ENCODE measurements at places on chromosomes 7 and 10.

- no peak for DNase-seq
These were observed 140.7 kb upstream of the AOAH start for GRCh38 chr7:36865019-36865418.

DNA sequence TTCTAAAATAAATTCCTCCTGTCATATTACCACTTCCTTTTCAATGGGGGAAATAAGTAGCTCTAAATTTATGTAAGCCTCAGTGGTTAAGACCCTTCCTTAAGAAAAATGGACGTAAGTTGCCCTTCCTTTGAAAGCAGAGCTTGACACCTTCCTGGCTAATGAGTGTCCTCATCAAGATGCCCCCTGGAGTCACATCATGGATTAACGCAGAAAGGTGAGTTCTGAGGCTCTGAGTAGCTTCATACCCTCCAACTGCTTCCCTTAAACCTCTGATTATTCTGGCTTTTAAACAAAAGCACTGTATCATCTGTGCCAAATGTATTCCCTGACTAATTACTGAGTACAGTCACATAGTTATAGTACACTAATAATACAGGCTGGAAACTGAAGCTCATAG lies 14.7 kb downstream of the KCTD7 start:
- DNase-seq, result no peak

- DNase-seq, result no peak
These were observed 9.6 kb upstream of the AGR3 start for GRCh38 chr7:16891338-16891737.

- no peak for DNase-seq
These were observed 42.4 kb downstream of the IL2RA start for GRCh38 chr10:6019796-6020195.

GRCh38 chr7:1120791-1121190 lies 32.9 kb downstream of the GPER1 start:
- DNase-seq, result peak; percentile 22

GRCh38 chr10:42868530-42868929 lies 85.9 kb downstream of the BMS1 start:
- DNase-seq, result no peak

DNA sequence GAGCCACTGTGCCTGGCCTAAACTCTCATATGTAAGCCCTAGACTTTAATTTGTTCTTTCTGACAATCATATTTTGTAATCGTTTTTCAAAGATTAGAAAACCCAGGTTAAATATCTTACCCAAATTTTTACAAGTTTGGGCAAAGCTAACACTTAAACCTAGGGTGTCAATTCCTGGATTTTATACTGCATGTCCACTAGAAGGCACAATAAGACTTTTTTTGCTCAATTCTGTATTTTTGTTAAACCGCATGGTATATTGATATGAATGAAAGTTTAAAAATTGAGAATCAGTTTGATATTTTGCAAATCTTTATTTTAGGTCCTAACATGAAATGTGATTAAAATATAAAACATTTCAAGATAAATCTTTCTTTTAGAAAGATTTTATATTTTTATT lies 29.3 kb downstream of the DYNC2I1 start:
- no peak for DNase-seq

- DNase-seq, result no peak
These were observed 42.5 kb downstream of the NOD1 start for GRCh38 chr7:30436046-30436445.

DNA sequence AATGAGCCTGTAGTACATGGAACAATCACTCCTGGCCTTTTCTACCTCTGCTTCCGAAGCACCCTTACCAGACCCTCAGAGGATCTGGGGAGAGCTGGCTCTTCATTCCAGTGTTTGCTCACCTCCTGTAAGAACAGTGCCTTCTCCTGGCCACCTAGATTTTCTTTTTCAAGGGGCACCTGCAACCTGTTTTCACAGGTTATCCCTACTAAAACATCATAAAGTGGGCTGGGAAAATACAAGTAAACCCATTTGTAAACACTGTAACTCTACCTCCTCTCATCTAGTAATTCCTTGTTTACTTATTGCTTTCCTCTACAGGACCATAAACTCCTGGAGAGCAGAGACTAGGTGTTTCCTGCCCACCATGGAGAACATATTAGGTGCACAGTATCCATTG lies 1.1 kb downstream of the PIK3AP1 start:
- DNase-seq, result no peak

DNA sequence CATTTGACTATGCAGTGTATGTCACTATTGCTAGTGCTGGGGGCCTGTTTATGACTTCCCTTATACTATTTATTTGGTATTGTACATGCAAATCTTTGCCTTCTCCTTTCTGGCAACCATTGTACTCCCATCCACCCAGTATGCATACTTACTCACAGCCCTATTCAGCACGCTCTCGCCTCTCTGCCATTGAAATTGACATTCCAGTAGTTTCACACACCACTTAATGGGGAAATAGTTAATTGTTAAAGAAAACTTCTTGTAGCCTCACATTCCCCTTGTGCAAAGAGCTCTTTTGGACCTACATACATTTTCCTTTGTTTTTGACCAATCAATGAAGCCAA lies 9.9 kb downstream of the CLDN12 start:
- DNase-seq, result no peak

- peak; percentile 48 for DNase-seq
These were observed 94.9 kb downstream of the LYZL2 start for GRCh38 chr10:30534465-30535144.

DNA sequence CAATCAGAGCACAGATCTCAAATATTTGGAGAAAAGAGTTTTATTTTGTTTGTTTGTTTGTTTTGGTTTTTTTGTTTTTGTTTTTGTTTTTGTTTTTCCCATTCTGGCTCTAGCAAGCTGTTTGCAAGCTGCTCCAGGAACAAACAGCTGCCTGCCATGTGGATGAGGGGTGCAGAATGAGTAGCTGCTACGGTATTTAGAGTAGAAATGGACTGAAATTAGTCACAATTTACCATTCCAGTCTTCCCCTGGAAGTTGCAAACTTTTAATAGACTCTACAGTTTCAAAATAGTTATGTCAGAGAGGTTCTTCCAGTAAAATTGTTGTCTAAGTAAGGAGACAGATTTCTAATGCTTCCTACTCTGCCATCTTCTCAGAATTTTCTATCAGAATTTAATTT lies 27.1 kb upstream of the TAS2R16 start:
- DNase-seq, result no peak

- no peak for DNase-seq
These were observed 35.5 kb downstream of the TMEM270 start for GRCh38 chr7:73896454-73896853.

DNA sequence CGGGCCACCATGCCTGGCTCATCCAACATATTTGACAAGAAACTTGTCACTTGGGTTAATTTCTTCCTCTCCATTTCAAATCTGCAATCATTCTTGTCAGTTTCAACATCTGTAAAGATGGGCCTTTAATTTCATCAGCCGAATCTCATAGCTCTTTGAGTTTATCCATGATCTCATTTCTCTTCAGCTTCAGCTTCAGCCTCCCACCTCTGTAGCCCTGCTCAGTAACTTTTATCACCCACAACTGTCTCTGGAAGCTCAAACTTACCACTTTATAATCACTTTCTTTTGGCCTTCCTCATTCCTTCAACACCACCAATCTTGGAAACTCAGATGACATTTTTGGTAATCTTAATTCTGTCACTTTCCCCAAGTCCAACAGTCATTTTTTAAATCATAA lies 83.2 kb downstream of the CPED1 start:
- DNase-seq, result no peak

GRCh38 chr10:29026065-29026797 lies 262.6 kb upstream of the LYZL1 start:
- DNase-seq, result no peak

DNA sequence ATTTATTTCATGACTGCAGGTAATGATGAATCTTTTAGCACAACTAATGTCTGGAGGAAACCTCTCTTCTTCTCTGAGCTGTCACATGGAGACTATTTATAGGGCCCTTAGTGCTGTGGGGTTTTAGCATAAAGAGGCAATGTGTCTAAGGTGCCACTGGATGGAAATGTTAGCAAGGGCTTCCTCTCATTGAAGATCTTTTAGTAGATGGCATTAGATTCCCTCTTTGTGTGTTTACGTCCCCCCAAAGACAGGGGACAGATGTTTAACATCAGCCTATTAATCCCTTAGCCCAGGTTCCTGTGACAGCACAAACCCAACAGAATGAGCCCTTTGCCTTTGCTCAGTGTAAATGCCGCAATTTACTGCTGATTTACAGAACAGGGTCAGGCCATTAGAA lies 208.6 kb downstream of the SKAP2 start:
- no peak for DNase-seq

DNA sequence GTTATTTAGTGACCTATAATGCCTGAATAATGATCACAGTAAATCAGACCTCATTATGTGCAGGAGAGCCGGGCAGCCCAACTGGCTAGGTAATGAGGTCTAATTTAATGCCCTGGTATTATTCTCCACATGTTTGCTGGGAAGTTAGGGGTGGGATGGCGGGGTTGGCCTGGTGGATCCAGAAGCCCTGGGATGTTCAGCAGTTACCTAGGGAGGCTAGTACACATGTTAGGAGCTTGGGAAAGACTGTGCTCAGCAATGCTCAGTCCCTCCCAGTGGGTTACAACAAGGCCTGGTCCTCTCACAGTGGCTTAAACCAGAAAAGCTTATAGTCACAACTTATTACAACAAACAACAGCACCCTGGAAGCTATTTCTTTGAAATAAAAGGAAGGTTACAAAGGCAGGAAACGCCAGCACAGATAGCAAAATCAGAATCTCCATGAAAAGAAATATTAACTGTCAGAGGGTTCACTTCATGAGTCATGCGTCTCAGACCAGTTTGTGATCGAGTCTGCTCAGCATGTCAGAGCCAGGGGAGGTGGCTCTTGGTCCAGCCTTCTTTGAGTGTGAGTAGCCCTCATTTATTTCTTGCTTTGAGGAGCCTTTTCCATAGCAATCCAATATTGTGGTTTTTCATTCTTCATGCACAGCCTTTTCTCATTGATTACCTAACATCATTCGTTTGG lies 418.6 kb upstream of the NPVF start:
- DNase-seq, result no peak

DNA sequence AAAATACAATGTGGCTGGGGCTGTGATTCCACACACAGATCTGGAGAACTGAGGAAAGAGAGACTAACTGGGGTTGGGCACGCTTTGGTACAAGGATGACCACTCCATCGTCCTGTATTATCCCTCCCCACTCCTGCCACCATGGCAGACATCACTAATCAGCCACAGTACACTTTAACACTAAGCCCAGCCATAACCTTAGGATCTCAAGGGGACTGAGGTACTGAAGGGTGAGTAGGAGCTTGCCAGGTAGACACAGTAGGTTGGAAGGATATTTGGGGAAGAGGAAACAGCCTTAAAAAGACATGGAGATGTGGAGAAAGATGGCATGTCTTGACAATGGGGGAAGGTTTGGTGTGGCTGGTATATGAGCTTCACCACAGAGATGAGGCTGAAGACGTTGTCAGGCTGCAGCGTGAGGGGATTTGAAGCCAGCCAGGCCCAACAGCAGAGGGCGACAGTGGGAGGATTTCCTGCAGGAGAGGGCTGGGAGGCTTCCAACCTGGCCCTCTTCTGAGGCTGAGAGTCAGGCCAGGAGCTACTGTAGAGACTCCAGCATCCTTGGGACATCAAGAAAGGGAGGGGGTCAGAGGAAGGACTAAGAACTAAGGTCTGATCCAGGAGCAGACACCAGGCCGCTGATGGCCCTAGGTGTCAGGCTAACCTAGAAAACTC lies 58.6 kb upstream of the COL13A1 start:
- DNase-seq, result peak; percentile 44

DNA sequence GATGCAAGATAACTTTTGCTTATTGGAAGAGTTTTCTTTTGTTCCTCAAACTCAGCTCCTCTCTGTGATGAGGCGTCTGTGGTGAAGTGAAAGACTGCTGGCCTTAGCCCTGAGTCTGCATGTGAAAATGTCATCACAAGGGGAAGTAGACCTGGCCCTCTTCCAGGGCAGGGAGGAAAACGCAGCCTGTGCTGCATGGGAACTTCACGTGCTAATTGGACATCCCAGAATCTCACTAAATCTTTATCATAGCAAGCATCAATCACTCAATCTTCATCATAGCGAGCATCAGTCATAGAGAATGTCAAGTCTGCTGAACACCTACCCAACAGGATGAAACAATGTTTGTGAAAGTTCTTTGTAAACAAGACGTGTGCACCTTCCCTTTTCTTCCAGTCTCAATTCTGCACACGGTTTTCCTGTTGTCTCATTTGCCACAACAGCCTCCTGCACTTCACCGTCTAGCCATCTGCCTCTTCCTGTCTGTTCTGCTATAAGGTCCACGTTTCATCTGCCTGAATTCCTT lies 314.6 kb downstream of the FRMD4A start:
- no peak for DNase-seq

DNA sequence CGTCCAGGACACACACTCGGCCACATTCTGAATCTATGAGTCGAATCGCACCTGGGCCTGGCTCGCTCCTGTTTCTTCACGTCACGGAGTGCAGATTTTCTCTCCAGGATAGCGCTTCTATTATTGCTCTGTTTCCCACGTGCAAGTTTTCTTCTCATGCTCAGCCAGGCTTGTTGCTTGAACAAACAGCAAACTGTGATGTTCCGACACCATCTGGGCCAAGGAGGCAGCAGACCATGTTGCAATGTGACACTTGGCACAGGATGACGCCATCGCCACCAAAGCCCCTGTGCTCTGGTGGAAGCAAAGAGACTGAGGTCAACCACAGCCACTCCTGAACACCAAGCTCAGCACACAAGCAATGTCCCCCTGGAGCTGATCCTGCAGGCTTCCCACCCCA lies 507.1 kb upstream of the ADARB2 start:
- no peak for DNase-seq

GRCh38 chr10:1316121-1316808 lies 260.1 kb downstream of the WDR37 start:
- no peak for DNase-seq

GRCh38 chr10:83252169-83252568 lies 887.1 kb upstream of the GHITM start:
- no peak for DNase-seq

DNA sequence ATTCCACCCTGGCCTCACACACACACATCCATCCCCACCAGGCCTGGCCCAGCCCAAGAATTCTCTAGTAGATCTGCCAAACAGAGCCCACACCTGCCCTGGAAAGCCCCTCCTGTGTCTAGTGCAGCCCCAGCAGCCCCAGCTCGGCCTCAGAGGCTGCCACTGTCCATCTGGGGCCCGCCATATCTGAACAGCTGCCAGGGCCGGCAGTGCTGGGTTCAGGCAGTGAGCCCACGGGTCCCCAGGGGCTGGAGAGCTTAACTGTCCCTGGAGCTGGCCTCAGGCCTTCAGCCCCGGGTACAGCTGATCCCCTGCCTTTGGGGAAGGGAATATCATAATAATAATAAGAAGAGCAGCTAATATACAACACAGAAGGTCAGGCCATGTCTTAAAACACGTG lies 574 bp downstream of the MYL10 start:
- no peak for DNase-seq

GRCh38 chr10:84205049-84205852 lies 10.9 kb downstream of the CDHR1 start:
- peak; percentile 22 for DNase-seq

DNA sequence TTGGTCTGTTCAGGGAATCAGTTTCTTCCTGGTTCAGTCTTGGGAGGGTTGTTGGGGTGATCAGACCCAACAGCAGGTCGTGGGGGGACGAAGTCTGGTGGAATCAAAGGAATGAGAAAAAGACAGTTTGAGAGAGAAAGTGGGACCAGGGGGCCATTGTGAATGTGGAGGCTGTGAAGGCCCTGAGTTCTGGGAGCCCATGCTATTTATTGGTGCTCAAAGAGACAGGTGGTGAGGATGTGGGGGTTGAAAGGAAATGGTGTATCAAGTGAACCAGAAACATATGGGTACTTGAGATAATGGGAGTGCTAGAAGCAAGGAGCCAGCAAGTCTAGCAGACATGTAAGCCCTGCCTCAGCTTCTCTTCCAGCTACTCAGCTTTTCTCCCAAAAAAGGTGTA lies 84.1 kb downstream of the CCSER2 start:
- DNase-seq, result no peak

GRCh38 chr10:104472505-104472904 lies 118.9 kb downstream of the CFAP58 start:
- no peak for DNase-seq

Data from SJSA1 (cell line).